ENCODE measurements at places on chromosomes 2 and 18.

- DNase-seq: no peak
Observed at GRCh38 chr18:48470484-48471180, 61.4 kb upstream of the ZBTB7C start.

- DNase-seq: peak; percentile 34
Observed at GRCh38 chr2:105712981-105713596, 31.6 kb upstream of the NCK2 start.

- DNase-seq: no peak
Observed at GRCh38 chr2:62215306-62216064, 19.6 kb downstream of the B3GNT2 start.

DNA sequence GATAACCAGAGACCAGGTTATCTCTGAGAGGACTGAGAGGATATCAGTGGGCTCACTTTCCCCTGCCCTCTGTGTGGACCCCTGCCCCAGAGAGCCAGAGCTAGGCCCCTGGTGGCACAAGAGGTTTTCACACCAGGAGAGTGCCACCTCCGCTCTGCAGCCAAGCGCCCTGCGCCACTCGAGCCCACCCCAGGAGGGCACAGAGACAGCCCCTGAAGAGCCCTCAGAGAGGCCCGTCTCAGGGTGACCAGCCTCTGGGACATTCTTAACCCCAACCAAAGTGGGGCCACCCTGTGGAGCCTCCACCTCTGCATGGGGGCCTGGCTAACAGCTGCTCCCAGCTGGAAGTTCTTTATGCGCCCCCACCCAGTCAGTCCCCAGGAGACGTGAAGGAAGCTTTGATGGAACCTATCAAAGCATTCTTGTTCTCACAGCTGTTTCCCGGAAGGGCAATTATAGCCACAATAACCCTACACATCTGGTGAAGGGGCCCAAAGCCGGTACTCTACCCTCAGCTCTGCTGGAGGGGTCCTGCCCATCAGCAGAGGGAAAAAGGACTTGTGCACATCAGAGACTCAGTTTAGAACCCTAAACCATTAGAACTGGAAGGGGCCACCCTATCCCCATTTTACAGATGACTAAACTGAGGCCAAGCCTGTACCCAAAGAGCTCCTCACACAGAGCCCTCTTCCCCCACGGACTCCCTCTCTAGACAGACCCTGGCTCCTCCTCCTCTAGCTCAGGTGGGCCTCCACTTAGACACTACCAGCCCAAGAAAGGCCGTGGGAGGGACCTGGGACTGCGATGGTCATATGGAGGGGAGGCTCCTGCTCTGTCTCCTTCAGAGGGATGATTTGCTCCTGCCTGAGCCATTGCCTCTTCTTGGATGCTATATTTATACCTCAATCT, 101.1 kb downstream of the ZFP36L2 start:
- DNase-seq: no peak

DNA sequence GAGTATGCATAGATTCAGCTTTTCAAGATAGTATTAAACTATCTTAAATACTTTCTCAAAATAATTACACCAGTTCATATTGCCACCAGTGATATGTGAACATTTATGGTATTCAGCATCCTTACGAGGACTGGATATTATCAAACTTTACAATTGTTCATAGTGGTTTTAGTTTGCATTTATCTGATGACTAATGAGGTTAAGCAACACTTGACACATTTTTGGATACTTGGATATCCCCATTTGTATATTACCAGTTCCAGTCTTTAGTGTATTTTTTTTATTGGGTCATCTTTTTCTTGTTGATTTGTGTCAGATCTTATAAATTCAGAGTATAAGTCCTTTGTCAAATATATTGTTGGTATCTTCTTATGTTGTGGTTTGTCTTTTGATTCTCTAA, 128.4 kb downstream of the ASXL3 start:
- no peak for DNase-seq

DNA sequence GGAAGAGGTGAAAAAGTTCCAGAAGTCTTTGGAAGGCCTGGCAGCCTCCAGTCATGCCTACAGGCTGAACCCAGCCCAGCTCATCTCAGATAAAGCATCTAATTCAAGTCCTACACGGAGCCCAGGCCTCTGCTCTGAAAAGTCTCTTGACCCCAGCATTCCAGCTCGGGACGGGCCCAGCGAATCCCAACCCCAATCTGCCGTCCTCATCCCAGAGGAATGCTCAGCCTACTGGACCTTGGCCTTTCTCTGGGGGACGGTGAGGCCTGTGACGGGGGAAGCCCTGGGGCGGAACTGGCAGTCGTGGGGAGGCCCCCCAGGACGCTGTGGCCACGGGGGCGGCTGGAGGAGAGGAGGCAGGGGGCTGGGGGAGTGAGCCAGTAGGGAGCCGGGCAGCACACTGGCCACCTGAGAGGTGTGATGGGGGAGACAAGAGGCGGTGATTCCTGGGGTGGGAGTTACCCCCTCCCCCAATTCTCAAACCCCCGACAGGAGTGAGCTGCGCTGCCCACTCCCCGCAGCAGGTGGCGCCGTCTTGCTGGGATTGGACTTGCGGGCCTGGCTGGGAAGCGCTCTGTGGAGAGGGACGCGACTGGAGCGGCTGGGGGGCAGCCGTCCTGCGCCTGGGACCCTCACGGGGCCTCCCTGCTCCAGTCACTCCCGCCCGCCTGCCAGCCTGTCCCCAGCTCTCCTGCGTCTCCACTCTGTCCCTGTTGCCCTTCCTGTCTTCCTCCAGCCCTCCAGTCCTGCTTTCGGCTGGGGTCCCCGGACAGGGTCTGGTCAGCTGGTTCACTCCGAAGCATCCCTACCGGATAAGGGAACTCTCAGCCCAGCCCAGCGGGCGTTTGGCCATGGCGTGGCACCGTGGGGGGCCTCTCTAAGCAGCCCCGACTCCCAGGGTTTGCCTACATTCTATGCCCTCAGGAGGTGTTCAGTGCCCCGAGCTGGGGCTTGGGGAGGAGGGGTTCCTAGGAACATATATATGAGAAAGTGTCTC, 182.6 kb upstream of the HAAO start:
- peak; percentile 49 for DNase-seq

DNA sequence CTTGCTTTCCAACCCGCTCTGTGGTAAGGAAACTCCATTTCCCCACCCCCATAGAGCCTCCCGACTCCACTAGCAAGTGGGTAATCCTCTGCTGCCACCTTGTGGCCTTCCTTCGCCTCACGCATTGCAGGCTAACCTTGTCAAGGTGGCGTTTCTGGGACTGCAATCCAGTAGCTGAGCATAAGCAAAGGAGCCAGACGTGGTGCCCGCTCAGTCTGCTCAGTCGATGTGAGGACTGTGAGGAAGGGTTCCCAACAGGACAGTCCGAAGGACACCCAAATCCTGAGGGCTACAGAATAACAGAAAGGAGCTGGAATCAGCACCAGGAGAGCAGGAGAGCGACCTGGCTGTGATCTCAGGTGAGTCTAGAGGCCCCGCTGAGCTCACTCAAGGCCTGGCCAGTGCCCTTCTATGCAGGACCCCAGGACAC, 144.2 kb downstream of the SUCLG1 start:
- peak; percentile 62 for DNase-seq

GRCh38 chr2:48450936-48451602, 78.9 kb upstream of the STON1 start:
- no peak for DNase-seq

- DNase-seq: no peak
Observed at GRCh38 chr18:22504251-22505030, 86.7 kb upstream of the CTAGE1 start.

DNA sequence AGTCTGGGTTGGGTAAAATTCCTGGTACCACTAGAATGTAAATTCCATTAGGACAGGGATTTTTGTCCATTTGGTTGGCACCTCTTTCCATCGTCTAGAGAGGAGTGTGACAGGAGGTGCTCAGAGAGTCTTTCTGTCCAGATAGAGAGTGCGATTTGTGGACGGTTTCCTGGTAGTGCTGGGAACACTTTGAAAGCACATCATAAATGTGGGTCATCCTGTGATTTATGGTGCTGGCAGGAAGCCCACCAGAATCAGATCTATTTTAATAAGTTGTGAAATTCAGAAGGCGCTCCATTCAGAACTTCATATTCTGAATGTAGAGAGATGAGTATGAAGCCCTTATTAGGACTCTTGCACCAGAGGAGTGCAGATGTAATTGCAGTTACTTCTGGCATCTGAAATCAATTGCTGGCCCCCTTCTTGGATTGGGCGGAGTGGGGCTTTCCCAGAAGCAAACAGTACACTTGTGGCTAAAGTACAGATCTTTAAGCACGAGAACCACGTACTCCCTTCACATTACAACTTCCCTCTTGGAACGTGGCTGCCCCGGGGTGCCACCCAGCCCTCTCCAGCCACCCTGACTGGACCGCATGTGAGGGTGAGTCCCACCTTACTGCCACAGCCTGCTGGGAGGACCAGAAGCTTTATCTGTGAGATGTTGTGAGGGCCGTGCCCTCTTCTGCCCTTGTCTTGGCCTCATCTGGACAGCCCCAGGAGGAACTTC, 243.2 kb downstream of the MYO3B start:
- no peak for DNase-seq

DNA sequence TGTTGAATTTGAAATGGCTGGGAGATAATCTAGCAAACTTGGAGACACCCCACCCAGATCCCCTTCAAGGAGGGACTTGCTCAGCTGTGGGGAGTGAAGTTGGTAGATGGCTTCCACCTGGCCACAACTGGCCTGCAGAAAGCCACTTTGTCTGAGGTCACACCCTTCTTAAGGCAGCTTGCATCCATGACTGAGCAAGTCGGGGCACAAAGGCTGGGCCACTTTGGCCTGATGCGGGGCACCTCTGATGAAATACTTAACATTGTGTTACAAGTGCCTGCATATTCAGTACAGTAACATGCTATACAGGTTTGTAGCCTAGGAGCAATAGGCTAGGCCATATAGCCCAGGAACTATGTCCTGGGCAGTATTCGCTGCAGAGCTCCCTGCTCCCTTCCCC, 13.4 kb upstream of the RPL37A start:
- no peak for DNase-seq

DNA sequence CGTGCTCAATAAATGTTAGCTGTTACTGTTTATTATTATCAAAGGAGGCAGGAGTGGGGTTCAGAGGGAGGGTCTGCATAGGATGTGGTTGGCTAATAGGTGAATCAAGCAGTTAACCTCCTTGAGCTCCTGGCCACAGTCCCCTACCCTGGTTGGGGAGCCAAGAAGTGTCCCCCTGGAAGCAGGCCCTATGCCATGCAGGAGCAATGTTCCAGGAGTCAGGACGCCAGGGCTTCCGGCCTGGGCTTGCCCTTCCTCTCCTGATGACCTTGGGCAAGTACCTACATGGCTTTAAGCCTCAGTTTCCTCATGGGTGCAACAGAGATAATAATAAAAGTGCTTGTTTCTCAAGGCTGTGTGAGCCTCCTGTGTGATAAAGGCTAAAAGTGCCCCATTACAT, 84.9 kb downstream of the DYSF start:
- no peak for DNase-seq

GRCh38 chr2:127680706-127681287, 5.5 kb upstream of the LIMS2 start:
- DNase-seq: no peak

DNA sequence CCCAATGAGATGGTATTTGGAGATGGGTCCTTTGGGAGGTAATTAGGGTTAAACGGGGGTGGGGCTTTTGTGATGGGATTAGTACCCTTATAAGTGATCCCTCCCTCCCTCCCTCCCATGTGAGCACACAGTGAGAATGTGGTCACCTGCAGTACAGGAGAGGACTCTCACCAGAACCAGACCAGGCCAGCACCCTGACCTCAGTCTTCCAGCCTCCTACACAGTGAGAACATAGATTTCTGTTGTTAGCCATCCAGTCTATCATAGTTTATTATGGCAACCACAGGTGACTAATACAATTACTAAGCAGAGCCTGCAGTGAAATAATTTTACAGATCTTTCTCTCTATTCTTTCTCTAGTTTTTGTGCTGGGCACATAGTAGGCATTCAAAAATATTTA, 137.7 kb upstream of the PKDCC start:
- peak; percentile 75 for DNase-seq

GRCh38 chr2:30934066-30934465, 126.8 kb upstream of the CAPN13 start:
- DNase-seq: no peak

DNA sequence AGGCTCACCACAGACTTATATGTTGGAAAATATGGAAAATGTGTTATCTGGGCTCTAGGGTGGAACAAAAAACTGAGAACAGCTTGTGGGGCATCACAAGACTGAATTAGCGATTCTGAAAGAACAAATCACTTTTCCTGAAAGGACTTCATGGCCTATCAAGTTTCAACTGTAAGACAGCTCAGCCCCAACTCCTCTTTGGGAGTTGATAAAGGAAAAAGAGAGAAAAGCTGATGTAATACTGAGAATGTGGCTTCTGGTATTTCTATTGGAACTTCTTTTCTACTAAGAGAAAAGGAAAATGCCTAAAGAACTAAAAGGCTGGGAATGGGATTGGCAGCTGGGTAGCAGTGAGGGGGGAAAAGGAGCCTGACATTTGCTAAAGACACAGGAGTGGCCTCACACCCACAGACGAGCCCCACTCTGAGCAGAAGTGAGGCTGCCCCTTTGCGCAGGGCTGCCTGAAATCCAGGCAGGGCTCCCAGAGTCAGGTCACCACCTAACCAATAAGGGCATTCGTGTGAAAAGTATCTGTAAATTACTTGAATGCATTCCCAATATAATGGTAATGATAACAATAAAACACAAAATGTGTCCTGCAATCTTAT, 75.6 kb downstream of the LRP2 start:
- no peak for DNase-seq

- peak; percentile 95 for DNase-seq
Observed at GRCh38 chr2:20593072-20594034, 57.5 kb downstream of the HS1BP3 start.

- no peak for DNase-seq
Observed at GRCh38 chr18:76994086-76994654, 138.4 kb downstream of the MBP start.

DNA sequence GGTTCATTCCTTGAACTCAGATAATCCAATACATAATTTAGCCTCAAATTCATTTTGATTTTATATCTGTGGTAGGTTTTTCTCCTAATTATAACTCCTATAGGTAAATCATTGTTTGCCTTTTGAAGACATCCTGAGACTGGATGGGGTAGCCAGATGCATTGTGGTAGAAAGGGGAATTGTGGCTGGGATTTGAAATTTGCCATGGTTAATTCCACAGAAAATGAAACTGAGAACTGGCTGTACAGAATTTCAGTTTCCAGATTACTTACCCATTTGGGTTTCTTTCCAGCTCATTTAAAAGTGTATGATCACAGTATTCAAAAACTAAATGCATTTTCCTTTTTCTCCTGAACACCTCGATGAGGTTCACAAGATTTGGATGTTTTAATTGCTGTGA, 18.2 kb downstream of the CDKL4 start:
- no peak for DNase-seq

- DNase-seq: peak; percentile 70
Observed at GRCh38 chr2:191051825-191052778, 38.1 kb upstream of the STAT1 start.

DNA sequence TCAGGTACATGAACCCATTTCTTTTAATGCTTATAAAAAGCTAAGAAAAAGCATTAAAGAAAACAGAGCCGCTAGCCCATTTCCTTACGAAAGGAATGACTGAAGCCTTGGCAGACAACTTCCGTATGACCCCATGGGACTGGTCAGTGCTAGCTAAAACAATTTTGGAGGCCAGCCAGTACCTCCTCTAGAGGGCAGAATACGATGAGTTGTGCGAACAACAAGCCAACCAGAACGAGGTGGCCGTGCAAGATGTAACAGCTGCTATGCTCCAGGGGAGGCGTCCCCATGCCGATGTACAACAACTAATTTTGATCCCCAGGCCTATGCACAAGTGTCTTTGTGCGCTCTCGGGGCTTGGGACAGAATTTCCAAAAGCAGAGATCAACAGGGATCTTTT, 16.7 kb downstream of the MAP3K2 start:
- peak; percentile 94 for DNase-seq

- DNase-seq: peak; percentile 66
Observed at GRCh38 chr18:9290156-9290555, 44.4 kb upstream of the TWSG1 start.
